Type B pancreatic cell (in vitro differentiated cells): ENCODE measurements at places on chromosomes 2 and 18. TPM values are rescaled to one million over a fixed set of nuclear protein-coding genes. Genes with fewer than 3 reads are reported as not detected.

Gene CRYGD
- total RNA-seq: not detected in 2 replicates

Gene NEU2
- 0.33 TPM in 1 of 2 replicates, not detected in the other for total RNA-seq

Gene PAX3
- 66.7 TPM in 1 of 2 replicates, not detected in the other for total RNA-seq

Gene CFAP65
- 0.29 and 2.1 TPM in 2 replicates for total RNA-seq

Gene PAIP2B
- total RNA-seq: 13.7 and 21.5 TPM in 2 replicates

Gene VWA3B
- total RNA-seq: 0.38 and 4.1 TPM in 2 replicates

Gene GPATCH11
- total RNA-seq: 4.8 and 7.8 TPM in 2 replicates

Gene MAB21L4
- 62.0 and 157 TPM in 2 replicates for total RNA-seq

Gene TRIM54
- total RNA-seq: not detected in 2 replicates

Gene ACSL3
- total RNA-seq: 95.8 and 96.5 TPM in 2 replicates

Gene GREB1
- total RNA-seq: 7.5 and 50.5 TPM in 2 replicates

Gene GALNT5
- total RNA-seq: 1.7 and 2.6 TPM in 2 replicates

Gene LAMA3
- 9.4 and 15.3 TPM in 2 replicates for total RNA-seq

Gene ALPI
- total RNA-seq: 1.5 and 6.5 TPM in 2 replicates

Gene MYO1B
- 46.7 and 67.7 TPM in 2 replicates for total RNA-seq

Gene UGT1A4
- total RNA-seq: not detected in 2 replicates

Gene LGALSL
- 19.2 and 20.3 TPM in 2 replicates for total RNA-seq

Gene PSD4
- 38.8 and 79.1 TPM in 2 replicates for total RNA-seq

Gene SEMA4F
- 7.1 and 17.0 TPM in 2 replicates for total RNA-seq

Gene ALMS1
- 14.6 and 30.4 TPM in 2 replicates for total RNA-seq

Gene MYO7B
- 1.7 and 5.0 TPM in 2 replicates for total RNA-seq

Gene COLEC12
- 6.5 and 61.3 TPM in 2 replicates for total RNA-seq

Gene CCDC178
- 0.74 and 2.8 TPM in 2 replicates for total RNA-seq

Gene CTAGE1
- not detected in 2 replicates for total RNA-seq

Gene CMPK2
- 4.4 and 7.2 TPM in 2 replicates for total RNA-seq

Gene SULT1C2
- 4.2 and 5.9 TPM in 2 replicates for total RNA-seq

Gene STARD6
- total RNA-seq: not detected in 2 replicates

Gene PSME4
- total RNA-seq: 59.0 and 65.6 TPM in 2 replicates

Gene PFN4
- total RNA-seq: 1.3 and 2.5 TPM in 2 replicates

Gene COLEC11
- total RNA-seq: 0.33 and 0.63 TPM in 2 replicates

Gene STK25
- 182 and 198 TPM in 2 replicates for total RNA-seq

Gene ZSWIM2
- total RNA-seq: not detected in 2 replicates

Gene CHRND
- 0.60 TPM in 1 of 2 replicates, not detected in the other for total RNA-seq

Gene IL1R1
- 15.8 and 31.7 TPM in 2 replicates for total RNA-seq

Gene SLC4A3
- total RNA-seq: 8.0 and 15.8 TPM in 2 replicates

Gene C2orf78
- total RNA-seq: not detected in 2 replicates

Gene KIAA2012
- total RNA-seq: 0.12 and 1.3 TPM in 2 replicates

Gene PCARE
- not detected in 2 replicates for total RNA-seq

Gene TSGA10
- total RNA-seq: 7.4 and 10.9 TPM in 2 replicates

Gene DCDC2C
- total RNA-seq: not detected in 2 replicates

Gene DPP4
- 55.9 and 89.4 TPM in 2 replicates for total RNA-seq

Gene DCC
- 5.4 and 11.6 TPM in 2 replicates for total RNA-seq
